ENCODE measurements at places on chromosomes 4 and X.

DNA sequence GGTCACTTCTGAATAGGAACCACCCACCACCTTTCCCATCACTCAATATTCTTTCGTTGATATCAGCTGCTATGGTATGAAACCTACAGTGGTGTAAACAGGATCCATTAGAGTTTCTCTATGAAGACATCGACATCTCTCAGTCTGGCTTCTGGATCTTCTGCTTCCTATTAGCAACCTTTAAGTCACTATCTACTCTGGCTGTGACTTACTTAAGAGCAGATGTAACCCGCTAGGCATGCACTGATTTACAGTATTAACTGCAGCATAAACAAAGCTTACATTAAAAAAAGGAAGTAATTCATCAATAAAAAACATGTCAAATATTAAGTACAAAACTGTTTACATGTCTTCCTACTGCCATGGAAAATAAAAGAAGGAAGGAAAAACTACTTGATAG is 96.4 kb downstream of the ANAPC10 start:
- DNase-seq: no peak
- H3K4me1 ChIP-seq: no peaks in the 10 kb centered on the region
- no peak overlapping the region for H3K4me3 ChIP-seq
- H3K27ac ChIP-seq: no peak overlapping the region
- H3K27me3 ChIP-seq: no peaks in the 10 kb centered on the region

GRCh38 chrX:33385546-33385945 is 174.2 kb upstream of the DMD start:
- DNase-seq: no peak
- H3K4me1 ChIP-seq: no peaks in the 10 kb centered on the region
- H3K4me3 ChIP-seq: no peak overlapping the region
- no peaks in the 10 kb centered on the region for H3K27me3 ChIP-seq
- H3K36me3 ChIP-seq: no peaks in the 10 kb centered on the region

DNA sequence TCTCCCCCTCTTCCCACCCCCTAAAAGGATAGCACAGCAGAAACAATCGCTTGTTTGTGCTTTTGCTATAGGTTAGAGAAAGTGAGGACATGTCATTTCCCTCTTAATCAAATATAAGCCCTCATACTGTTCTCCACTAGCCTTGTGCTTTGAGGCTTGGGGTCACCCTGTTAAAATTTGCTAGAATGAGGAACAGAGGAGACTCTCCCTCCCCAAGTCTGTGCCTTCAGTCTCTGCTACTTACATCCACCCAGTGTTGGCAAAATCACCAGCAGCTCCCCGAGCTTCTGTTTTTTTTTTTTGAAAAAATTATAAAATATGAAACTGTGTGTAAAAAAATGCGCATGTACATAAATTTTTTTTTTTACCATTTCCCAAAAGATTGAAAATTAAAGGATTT is 19.3 kb downstream of the KLF3 start:
- no peak for DNase-seq
- no peaks in the 10 kb centered on the region for H3K4me1 ChIP-seq
- H3K36me3 ChIP-seq: no peaks in the 10 kb centered on the region
- H3K27me3 ChIP-seq: no peaks in the 10 kb centered on the region
- no peak overlapping the region for H3K27ac ChIP-seq
- H3K4me3 ChIP-seq: no peak overlapping the region

- H3K4me1 ChIP-seq: no peaks in the 10 kb centered on the region
- no peaks in the 10 kb centered on the region for H3K27me3 ChIP-seq
- no peak overlapping the region for H3K27ac ChIP-seq
- no peak overlapping the region for H3K4me3 ChIP-seq
- peak; percentile 26 for DNase-seq
These were observed 82.1 kb downstream of the SLC39A8 start for GRCh38 chr4:102263024-102263787.

DNA sequence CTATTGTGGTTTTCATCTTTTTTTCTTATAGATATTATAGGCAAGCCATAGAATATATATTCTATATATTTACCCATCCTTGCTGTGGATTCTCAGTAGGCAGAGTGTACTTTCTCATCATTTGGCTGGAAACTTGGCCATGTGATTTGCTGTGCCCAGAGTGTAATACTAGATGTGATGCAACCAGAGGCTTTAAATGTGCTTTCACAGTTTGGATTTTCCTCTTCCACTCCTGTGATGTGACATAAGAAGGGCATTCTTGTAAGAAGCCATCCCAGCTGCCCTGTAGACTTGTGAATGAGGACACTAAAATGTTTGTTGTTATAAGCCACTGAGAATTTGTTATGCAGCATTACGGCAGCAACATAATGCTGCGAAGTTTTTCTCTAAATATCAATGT is 10.4 kb upstream of the HPGDS start:
- H3K36me3 ChIP-seq: no peaks in the 10 kb centered on the region
- peak overlapping the region; percentile 78 for H3K27ac ChIP-seq
- no peaks in the 10 kb centered on the region for H3K27me3 ChIP-seq
- DNase-seq: no peak
- H3K4me3 ChIP-seq: no peak overlapping the region

- no peaks in the 10 kb centered on the region for H3K4me1 ChIP-seq
- no peaks in the 10 kb centered on the region for H3K27me3 ChIP-seq
- H3K36me3 ChIP-seq: no peaks in the 10 kb centered on the region
- no peak overlapping the region for H3K4me3 ChIP-seq
- no peak for DNase-seq
These were observed 39.9 kb upstream of the CYP4V2 start for GRCh38 chr4:186151499-186151898.

Measured in DND-41 (cell line).